Epithelial cell of proximal tubule (primary cell): ENCODE measurements at places on chromosomes 3 and 15.

DNA sequence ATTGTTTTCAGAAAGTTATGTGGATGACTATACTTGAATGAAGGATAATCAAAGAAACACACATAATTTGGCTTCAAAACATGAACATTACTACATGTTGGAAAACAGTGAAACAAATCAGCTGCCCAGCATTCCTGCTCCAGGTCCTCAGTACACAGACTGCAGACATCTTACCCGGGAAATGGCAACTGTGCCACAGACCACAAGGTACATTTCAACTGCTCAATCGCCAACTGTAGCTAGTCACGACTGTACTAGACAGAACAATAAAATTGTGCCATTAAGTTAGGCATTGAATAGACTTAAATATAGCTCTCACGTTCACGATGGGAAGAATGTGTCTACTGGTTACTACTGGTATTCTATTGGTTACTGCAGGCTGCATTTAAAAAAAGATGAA, 5.0 kb downstream of the NAA50 start:
- DNase-seq: no peak

- DNase-seq: no peak
These were observed 125.6 kb downstream of the VPS8 start for GRCh38 chr3:184937611-184938010.

DNA sequence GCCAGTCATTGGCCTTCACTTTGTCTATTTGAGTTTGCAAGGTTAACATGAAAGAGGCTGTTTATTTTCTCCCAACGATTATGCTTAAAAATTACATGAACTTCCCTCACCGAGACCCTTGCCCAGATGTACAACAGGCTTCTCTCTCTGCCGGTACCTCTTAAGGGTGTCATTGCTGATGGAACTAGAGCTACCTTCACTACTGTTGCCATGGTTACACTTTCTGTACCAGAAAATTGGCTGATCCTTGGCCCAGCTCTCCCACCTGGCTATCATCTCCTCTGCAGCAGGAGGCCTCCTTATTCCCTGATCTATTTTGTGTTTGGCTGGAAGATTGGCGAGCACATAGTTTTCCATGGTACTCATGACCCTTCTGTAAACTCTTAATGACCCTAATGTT, 24.0 kb upstream of the LIPC start:
- DNase-seq: no peak

GRCh38 chr3:126355251-126355650, 2.0 kb downstream of the KLF15 start:
- DNase-seq: no peak

DNA sequence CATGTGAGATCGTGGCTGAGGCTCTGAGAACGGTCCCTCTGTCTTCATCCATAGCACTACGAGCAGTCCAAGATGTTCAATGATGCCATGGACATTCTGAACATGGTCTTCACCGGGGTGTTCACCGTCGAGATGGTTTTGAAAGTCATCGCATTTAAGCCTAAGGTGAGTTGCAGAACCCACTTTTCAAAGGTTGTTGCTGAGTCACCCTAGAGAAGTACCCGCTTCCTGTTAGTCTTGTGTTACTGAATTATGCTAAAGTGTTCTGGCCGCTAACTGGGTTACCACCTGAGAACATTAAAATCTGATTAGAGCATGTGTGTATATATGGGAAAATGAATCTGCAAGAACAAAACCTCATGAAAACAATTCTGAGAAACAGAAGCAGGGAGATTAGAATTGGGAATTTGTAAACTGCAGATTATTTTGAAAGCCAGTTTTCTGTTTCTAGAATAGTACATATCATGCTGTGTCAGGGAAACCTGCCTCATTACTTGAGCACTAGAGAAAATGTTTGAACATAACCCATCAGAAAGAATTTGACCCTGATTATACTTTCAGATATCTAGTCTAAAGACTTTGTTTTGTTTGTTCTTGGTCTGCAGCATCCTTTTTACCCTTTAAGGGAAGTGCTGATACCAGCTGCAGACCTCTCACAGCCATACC, 92.6 kb downstream of the CHDH start:
- DNase-seq: no peak

- DNase-seq: no peak
These were observed 88.1 kb downstream of the MECOM start for GRCh38 chr3:169575381-169575780.

- no peak for DNase-seq
These were observed 33.4 kb upstream of the CTDSPL2 start for GRCh38 chr15:44394062-44394461.

DNA sequence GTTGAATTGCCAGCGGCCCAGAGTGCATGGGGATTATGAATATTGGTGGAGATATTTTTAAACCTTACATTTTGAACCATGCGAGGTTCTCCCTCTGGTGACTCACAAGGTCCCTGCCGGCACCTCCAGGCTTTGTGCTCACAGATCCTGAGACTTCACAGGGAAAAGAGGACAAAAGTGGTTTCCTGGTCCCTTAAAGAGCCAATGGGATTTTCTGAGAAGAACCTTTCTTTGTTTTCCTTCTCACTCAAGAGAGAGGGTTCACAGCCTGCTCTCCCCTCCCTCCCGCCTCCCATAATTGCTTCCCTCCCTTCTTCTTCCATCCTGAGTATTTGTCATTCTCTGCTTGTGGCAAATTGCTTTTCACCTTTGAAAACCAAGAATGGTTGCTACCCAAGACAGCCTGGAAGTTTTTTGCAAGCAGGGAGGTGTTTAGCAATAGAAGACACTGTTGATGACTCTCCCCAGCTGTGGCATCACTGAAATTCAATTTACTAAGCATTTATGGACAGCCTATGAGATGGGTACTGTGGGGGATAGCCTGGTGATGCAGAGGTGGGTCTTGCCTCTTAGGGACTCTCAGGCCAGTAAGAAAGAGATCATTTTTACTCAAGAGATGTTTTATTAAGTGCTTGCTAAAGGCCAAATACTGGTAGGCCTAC, 76.6 kb downstream of the CPN2 start:
- no peak for DNase-seq
